T-helper 1 cell (primary cell): ENCODE measurements at places on chromosomes 3 and 15.

DNA sequence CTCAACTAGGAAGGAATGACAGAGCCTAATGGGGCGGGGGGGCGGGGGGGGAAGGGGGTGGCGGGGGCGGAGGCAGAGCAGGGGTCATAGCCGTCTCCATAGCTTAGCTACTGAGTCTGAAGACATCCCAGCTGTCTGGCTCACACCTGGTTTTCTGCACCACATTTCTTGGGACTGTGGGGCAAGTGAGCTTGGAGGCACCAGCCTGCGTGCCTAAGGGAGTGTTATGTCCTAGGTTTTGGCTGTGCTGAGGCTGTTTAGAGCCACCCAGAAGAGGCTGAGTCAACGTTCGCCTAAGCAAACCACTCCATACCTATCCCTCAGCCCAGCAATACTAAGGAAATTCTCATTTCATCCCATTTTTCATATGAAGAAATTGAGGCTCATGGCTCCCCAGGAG lies 1.4 kb downstream of the IL17RD start:
- DNase-seq = no peak

DNA sequence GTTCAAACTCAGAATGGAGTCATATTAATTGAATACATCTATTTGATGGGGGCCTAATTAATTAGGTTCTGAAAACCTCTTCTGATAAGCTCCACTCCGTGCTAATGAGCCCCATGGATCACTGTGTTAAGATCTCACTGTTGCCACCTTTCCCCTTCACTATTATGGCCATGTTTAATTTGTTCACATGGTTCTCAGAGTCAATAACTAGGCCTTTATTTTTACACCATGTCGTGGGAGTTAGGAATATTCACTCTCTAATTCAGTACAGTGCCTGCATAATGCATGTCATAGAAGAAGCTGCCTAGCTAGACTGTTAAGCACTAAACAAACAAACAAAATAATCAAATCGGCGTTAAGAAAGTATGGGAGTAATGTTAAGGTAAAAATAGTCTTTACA lies 84.9 kb downstream of the EDEM1 start:
- no peak for DNase-seq

DNA sequence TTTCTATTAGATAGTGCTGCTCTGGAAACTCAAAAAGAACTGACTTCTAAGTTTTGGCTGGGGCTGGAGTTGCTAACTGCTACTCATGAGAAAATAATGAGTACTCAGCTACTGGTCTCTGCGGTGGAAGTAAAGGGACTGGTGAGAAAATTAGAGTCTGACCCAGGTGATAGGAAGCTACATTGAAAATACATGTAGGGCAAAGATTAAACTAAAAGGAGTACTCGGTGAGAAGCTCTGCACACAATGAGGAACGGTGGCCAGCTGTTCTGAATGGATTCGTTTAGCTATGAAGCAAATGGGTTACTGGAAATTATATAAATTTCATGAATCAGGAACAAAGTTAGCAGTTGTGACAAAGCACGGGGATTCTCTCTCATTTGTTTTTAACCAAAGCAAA lies 512.9 kb upstream of the SGO1 start:
- no peak for DNase-seq

DNA sequence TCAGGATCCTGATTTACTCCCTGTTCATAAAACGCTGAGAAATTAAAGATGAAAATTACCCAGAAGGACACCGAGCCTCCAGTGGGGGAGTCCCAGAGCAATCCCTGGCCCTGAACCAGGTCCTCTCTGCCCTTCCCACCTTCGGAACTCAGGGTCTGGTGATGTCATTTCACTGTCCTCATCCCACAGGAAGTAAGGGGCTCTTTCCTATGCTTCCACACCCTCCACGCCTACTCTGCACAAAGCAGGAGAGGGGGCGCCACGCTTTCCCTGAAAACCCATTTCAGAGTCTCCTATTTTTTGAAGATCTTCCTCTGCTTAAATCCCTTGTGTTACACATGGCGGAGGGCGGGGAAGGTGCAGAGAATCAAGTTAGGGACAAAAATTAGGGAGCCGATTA lies 18.8 kb downstream of the MEGF11 start:
- DNase-seq = no peak

GRCh38 chr15:55659481-55659880 lies 71.3 kb upstream of the PYGO1 start:
- no peak for DNase-seq

- DNase-seq = no peak
Observed at GRCh38 chr15:67037694-67038093, 27.7 kb upstream of the SMAD3 start.

DNA sequence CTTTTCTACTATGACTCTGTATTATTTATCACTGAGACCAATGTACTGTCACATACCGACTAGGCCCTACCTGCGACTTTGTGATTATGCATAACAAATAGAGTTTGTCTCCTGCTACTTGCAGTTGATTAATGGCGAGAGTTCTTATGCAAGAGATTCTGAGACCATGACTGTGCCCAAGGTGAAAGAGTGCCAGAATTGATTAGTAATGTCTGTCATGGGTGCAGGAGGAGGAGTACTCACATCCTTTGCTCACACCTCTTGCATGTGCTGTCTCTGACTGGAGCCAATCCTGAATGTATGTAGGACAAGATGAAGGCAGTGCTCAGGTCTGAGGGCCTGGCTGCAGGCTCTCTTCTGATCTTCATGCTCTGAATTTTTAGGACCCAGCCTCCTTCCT lies 260.7 kb downstream of the THSD4 start:
- no peak for DNase-seq

DNA sequence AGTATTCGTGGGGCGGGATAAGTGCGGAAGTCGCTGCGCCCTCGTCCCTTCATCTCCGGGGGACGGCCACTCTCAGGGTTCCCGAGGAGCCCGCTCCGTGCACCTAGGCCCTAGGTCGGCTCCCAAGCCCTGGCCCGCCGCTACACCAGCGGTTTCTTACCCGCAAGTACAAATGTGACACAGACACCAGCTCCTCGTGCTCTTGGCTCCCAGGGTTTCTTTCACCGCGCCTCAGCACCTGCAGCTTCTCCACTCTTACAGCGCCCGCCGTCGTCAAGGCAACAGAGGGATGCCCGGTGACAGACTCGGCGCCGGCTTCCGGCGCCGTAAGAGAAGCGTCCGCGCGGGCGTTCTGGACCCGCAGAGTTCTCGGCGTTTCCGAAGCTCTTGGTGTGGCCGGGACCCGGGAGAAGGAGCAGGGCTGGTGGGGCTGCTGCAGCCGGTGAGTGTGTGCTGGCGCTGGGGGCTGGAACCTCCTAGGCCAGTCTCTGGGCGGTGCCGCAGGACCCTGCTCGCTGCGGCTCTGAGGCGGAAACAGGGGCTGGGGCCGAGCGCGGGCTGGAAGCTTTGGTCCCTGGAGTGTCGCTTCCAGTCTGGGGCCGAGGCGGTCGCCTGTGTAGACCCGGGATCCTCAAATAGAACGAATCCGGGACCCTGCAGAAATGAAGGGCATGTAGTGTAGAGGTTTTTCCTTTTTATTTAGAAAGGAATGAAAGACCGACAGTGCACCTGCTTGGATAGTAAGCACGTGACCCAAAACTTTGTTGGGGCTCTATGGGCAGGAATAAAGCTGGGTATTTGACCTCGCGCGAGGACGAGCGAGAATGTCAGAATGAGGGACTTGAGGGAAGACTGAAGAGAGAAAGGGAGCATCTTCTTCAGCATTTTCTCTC lies 155.4 kb upstream of the GOLGA6L4 start:
- peak; percentile 6 for DNase-seq

- no peak for DNase-seq
Observed at GRCh38 chr15:38588672-38589071, 24.1 kb upstream of the RASGRP1 start.

DNA sequence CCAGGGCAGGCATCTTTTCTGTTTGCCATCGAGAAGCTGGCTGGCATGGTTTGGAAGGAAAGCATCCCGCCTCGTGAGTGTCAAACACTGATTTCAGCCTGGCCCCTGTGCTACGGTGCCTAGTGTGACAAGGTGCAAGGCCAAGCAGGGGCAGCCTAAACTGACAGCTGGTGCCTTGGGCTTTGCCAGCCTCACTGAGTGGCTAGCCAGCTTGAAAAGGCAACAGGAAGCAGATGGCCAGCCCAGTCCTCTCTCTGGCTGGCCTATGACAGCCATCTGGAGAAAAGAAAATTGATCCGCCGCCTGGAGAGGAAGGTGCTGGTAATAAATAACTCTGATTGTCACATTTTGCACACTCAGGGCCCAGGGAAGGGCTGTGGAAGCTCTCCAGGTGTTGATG lies 52.2 kb downstream of the C3orf85 start:
- DNase-seq = no peak

DNA sequence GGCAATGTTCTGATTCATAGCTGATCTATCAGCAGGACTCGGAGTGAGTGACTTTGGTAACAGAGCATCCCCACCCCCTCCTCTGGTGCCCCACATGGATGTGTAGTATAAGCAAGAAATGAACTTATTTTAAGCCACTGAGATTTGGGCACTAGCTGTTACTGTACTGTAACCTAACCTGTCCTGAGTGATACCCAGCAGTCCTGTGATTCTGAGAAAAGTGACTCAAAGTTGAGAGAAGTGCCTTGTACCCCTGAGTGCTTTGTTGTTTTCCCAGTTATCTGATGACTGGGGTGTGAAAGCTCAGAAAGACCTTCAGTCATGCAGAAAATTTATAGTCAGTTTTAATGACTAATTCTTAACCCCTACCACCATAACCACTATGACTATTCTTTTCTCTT lies 439.9 kb upstream of the RBMS3 start:
- DNase-seq = no peak

DNA sequence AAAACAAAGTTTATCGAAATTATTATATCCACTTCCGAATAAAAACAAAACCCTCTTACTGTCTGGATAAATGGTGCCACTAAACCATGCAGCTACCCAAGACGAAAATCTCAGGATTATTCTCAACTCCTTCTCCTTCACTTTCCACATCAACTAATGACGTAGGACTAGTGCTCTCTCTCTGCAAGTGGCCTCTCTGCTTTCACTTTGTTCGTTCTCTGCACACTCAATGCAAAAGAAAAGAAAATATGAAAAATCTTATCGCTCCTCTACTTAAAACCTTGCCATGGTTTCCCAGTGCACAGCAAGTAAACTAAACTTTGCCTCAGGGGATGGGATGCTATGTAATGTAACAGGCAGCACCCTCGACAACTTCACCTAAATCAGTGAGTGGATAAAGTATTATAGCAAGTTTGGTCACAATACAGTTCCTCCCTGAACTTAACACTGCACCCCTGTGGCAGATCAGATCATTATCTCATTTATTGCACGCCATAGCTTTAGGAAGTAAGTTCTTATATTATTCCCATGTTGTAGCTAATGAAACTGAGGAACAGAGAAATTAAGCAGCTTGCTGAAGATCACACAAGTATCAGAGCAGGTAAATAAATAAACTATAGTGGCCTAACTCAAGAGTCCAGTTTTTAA lies 262.7 kb upstream of the GADL1 start:
- DNase-seq = no peak

DNA sequence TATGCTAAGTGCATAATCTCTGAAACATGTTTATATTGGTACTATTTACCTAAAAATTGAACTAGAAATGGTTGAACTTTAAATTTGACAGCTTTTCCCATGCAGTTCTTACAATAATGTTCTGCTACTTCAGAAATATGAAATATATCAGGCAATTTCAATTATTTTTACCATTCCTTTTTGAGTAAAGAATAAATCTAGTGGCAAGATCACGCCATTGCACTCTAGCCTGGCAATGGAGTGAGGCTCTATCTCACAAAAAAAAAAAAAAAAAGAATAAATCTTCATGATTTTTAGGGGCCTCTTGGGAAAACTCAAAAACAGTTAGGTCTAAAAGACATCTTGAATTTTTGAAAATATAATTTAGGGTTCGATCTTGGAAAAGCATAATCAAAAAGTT lies 10.6 kb upstream of the DNAAF4 start:
- DNase-seq = no peak

- no peak for DNase-seq
Observed at GRCh38 chr3:90007778-90008499, 900.5 kb downstream of the EPHA3 start.

DNA sequence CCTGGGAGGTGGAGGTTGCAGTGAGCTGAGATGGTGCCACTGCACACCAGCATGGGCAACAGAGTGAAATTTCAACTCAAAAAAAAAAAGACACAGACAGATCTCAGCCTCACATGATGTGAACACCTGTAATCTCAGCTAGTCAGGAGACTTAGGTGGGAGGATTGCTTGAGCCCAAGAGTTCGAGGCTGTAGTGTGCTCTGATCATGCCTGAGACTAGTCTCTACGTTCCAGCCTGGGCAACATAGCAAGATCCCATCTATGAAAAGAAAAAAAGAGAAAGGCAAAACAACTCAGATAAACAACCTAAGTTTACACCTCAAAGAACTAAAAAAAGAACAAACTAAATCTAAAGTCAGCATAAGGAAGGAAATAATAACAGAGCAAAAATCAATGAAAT lies 11.0 kb downstream of the SCAPER start:
- DNase-seq = no peak

GRCh38 chr3:14562121-14562890 lies 22.2 kb upstream of the GRIP2 start:
- no peak for DNase-seq

GRCh38 chr3:177770383-177771230 lies 573.3 kb upstream of the TBL1XR1 start:
- no peak for DNase-seq

- no peak for DNase-seq
Observed at GRCh38 chr3:2098398-2099027, at the start of gene CNTN4. CNTN4 (plus strand) TSS chr3:2098866.

DNA sequence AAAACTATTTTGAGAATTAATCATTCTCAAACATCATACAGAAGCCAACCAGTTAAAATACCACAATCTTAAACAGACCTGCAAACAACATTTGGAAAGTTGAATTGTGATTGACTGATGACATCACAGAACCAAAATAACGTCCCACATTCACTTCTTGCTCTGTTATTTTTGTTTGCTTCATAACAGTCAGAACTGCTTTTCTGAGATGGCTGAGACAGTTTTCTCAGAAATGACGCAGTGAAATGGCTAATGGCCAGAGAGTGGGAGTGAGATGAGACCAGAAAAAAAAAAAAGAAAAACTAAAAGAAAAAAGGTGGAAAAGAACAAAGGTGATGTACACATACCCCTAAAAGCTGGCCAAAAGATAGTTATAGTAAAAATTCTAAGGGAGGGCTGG lies 1061.2 kb downstream of the FHIT start:
- DNase-seq = no peak

GRCh38 chr3:138234401-138235179 lies 47.5 kb downstream of the ARMC8 start:
- no peak for DNase-seq

- no peak for DNase-seq
Observed at GRCh38 chr15:90570643-90571042, 40.9 kb downstream of the CRTC3 start.

GRCh38 chr15:65819563-65819960 lies 27.5 kb upstream of the DENND4A start:
- no peak for DNase-seq

- no peak for DNase-seq
Observed at GRCh38 chr15:48021336-48022086, 99.3 kb upstream of the SLC24A5 start.
